ENCODE measurements at places on chromosomes 3 and 15.

DNA sequence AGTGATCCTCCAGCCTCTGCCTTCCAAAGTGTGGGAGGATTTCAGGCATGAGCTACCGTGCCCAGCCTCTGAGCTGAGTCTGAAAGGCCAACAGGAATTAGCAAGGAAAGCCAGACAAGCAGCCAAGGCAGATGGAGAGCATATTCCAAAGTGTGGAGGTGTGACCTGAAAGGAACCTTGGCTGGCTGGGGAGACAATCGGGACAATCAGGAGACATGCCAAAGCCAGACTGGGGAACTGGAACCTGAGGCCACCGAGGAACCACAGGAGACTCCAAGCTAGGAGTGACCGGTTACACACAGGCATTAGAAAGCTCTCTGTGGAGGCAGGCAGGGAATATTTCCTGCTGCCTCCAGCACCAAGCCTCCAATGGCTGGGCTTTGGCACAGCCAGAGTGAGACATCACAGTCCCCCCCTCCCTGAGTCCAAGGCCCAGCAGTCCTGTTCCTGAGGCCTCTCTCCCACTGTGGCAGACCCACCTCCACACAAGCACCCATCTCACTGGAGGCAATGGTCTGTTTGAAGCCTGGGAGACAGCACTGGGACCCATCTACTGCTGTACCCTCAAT, 4.5 kb upstream of the C15orf39 start:
- no peak for ATAC-seq

DNA sequence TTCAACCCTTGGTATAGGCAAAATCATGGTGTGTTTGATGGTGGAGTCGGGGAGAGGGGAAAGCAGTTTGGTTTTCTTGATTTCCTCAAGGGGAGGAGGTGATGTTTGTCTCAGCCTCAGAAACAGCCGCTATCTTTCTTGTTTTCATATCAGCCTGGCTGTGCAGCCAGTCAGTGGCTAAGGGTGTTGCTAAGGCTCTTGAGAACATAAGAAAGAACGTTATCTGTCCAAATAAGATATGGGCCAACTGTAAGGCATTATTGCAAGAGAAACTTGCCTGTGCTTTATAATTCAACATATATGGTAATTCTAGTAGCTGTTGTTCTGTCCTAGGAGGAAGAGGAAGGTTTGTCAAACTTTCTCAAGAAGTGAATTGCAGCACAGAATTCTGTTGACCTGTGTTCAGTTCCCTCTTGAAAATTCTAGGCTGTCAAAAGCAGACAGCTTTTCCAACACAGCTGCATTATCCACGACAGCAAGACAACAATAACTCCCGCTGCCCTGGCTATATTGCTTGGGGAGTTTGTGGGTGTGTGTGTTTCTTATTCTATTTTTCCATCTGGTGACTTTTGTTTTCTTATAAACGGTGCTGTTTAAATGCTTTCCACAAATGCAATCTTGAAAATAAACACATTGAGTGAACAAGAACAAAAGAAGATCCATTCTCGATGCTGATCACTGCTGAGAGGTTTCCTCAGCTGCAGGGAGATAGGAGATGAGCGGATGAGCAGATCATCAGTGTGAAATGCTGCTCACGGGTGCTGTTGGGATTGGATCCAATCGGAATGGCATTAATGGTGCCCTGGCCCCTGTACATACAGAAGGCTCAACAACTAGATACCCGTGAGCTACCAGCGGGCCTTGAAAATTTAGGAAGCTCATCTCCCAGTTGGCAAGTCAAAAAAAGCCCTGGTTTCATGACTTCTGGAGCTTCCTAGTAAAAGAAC, 90.8 kb upstream of the TNFAIP8L3 start:
- ATAC-seq = no peak

GRCh38 chr3:99332276-99332675, 306.1 kb upstream of the COL8A1 start:
- ATAC-seq = no peak

GRCh38 chr15:87508086-87508485, 748.5 kb downstream of the NTRK3 start:
- ATAC-seq = no peak

- no peak for ATAC-seq
Observed at GRCh38 chr15:50183112-50183794, 1.3 kb downstream of the SLC27A2 start.

- no peak for ATAC-seq
Observed at GRCh38 chr3:169077394-169077906, 586.1 kb downstream of the MECOM start.

DNA sequence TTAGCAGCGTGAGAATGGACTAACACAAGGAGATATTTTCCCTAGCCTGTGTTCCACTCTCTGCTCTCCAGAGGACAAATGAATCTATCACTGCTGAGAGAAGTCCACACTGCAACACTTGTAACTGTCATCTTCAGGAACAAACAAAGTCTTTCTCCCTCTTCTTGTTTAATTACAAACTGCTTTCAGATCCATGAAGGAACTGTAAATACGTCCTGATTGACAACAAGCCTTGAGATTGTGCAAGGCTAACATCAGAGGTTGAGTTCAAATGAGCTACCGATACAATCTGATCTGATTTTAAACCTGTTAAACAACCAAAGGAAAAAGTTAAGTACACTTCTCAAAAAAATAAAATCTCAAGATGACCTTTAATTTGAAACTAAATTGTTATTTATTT, 638.8 kb upstream of the ADAMTS9 start:
- ATAC-seq = no peak

DNA sequence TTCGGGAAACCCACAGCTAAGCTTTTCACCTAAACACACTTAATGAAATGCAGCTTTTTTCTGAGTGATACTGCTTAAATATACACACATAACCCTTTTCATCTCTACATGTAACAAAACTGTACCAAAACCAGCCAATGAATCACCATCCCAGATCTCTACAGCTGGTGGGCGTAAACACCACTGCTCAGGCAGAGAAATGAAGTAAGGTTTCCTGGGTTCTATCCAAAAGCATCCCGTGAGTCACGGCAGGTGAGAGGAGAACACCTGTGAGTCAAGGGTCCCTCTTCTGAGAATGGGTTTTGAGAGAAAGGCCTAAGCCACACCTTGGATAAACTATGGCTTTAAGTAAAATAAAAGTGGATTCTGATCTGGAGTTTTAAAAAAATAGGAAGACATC, 2.6 kb downstream of the CLDN1 start:
- ATAC-seq = no peak

- no peak for ATAC-seq
Observed at GRCh38 chr3:171813897-171814460, 3.7 kb upstream of the PLD1 start.

DNA sequence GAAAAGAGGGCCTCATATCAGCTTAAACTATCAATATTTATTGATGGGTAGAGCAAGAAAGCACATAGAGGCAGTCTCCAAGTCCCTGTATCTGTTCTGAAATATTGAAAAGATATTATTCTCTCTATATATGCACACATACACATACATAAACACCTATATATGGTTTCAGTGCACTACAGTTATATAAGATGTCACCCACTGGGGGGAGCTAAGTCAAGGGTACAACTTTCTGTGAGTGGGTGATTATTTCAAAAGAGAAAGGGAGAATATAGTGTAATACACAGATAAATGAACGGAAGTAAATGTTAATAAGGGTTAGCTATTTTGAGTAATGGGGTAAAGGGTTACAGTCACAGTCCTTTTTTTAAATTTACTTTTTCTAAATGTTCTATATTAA, 8.8 kb downstream of the SNTN start:
- ATAC-seq = peak; percentile 49

GRCh38 chr15:48440084-48440483, 108.9 kb downstream of the DUT start:
- peak; percentile 62 for ATAC-seq

- no peak for ATAC-seq
Observed at GRCh38 chr15:88431441-88431840, 35.7 kb downstream of the MRPL46 start.

DNA sequence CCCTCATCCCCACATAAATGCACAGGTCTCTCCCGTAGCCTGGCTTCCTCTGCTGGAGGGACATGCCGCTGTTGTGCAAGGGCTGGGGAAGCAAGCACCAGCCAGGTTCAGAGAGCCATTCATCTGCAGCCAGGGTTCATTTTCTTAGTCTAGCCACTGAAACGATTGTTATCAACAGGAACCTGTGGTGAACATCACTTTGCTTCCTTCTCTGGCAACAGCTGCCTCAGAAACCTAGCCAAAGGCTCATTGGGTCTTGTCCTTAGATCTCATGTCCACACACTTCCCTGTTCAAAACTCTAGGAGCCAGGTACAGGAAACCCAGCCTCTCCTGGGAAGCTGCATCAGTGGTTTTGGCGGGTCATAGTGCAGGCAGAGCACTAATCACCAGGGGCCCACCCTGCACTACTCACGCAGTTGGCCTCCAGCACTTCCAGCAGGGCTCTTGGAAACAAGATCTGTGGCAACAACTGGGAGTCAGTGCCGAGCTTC, 47.0 kb downstream of the OXNAD1 start:
- ATAC-seq = no peak

- no peak for ATAC-seq
Observed at GRCh38 chr3:115396801-115397200, 226.5 kb upstream of the GAP43 start.

- ATAC-seq = peak; percentile 95
Observed at GRCh38 chr3:17057321-17057720, 172.6 kb downstream of the PLCL2 start.

- ATAC-seq = no peak
Observed at GRCh38 chr3:1609416-1609815, 489.2 kb upstream of the CNTN4 start.

GRCh38 chr15:101684877-101685276, 32.7 kb upstream of the TM2D3 start:
- ATAC-seq = no peak

DNA sequence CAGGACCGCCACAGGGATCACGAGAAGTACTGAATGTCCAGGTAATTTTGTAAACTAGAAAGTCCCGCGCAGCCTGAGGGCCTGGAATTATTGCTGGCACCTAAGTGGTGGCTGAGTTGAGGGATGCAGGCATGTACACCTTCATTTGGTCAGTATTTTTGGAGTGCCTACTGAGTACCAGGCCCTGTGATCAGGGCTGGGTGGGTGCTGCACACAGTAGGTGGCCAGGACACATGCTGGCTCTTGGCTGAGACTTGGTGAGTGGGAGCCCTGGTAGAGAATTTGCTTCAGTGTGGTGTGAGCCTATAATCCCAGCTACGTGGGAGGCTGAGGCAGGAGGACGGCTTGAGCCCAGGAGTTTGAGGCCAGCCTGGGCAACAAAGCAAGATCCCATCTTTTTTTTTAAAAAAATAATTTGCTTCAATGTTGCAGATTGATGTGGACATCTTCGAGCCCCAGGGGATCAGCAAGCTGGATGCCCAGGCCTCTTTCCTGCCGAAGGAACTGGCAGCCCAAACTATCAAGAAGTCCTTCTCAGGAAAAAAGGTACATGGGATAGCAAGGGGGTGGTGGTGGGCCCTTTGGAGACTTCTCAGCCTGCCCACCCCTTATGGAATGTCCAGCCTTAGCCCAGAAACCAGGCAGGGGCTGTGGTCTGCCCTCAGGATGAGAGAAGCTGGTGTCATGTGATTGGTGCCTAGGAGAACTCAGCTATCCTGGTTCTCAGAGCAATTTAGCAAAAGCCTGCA, 2.6 kb downstream of the ITIH1 start:
- no peak for ATAC-seq

DNA sequence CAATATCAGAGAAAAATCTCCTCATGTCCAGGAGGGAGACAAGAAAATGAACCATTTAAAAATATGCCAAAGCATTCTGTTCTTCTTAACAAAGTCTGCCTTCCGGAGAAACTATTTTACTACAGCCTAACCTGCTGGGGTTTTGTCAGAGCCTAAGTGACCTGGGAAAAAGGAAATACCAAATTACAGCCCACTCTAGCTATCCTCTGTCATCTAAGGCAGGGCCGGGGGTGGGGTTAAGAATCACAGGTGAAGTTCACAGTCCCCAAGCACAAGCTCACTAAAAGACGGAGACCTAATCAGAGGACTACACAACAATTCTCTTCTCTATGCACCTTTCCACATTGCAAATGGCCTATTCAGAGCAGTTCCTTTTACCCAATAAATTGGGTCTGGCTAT, 116.6 kb downstream of the TRIM42 start:
- ATAC-seq = no peak

GRCh38 chr3:177495566-177495965, 298.3 kb upstream of the TBL1XR1 start:
- no peak for ATAC-seq

DNA sequence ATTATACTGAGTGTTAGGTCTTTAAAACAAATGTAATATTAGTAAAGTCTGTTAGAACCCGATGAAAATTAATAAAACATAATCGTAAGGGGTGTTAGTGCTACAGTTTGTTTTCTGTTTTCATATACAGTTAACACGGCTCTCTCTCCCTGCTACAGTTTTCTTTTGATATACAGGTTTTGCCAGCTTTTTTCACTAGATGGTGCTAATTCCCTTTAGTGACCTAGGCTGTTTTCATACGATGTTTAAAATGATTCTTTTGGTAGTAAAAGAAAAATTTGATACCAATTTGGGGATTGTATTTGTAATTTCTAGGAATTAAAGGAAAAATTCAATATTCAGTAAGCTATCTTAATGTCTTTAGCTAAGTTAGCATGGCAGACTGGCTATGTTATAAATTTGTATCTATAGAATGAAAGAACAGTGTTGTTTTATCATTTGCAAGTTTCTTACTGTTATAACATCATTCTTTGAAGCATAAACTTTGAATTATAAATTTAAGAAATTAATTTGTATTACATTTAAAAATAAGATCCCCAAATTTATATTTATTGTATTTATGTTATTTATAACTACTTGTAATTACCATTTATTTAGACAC, 11.5 kb downstream of the APH1B start:
- peak; percentile 84 for ATAC-seq

GRCh38 chr3:23580096-23580713, 225.6 kb upstream of the UBE2E1 start:
- ATAC-seq = no peak

GRCh38 chr3:187919048-187919447, 173.8 kb upstream of the BCL6 start:
- no peak for ATAC-seq

DNA sequence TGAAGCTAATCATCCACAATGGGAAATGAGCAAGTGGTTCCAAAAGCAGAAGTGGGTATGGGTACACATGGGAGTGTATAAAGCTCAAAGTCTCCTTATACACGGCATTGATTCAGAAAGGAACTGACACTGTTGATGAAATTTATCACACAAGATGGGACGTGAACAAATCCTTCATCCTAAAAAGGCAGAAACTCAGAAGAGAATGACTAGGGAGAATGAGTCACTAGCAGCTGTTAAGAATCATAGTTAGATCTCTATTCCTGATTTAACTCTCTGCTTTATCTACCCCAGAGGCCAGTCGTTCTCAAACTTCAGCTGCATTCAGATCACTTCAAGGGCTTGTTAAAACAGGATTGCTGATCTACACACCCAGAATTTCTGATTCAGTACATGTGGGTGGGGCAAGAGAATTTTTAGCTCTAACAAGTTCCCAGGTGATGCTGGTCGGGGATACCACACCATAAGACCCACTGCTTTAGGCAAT, 97.7 kb upstream of the PHLDB2 start:
- ATAC-seq = peak; percentile 87

Data from SK-N-SH treated with all-trans-retinoic acid at 6 μM for 48 hours (cell line).